ENCODE measurements at places on chromosomes 7 and 10. TPM values are rescaled to one million over a fixed set of nuclear protein-coding genes. Genes with fewer than 3 reads are reported as not detected.

The TBX20 gene
- total RNA-seq: 12.0 TPM

The SEMA3D gene
- 18.9 TPM for total RNA-seq

The METTL27 gene
- total RNA-seq: 2.5 TPM

The NME8 gene
- not detected for total RNA-seq

The LRGUK gene
- 0.13 TPM for total RNA-seq

The COA1 gene
- 35.4 TPM for total RNA-seq

The ITIH2 gene
- 0.06 TPM for total RNA-seq

The RP9 gene
- total RNA-seq: 9.8 TPM

The ERVW-1 gene
- total RNA-seq: not detected

The LIPN gene
- total RNA-seq: not detected

The SPDYE8 gene
- not detected for total RNA-seq

The UTF1 gene
- total RNA-seq: not detected

The GSAP gene
- 2.7 TPM for total RNA-seq

The DBF4 gene
- total RNA-seq: 10.3 TPM

The FZD1 gene
- 9.2 TPM for total RNA-seq

The MPP7 gene
- total RNA-seq: 0.53 TPM

The GSDME gene
- 23.6 TPM for total RNA-seq

The COG5 gene
- total RNA-seq: 30.8 TPM

The CABCOCO1 gene
- 8.5 TPM for total RNA-seq

The MYO3A gene
- total RNA-seq: not detected

The TMEM273 gene
- 0.37 TPM for total RNA-seq

The CLDN4 gene
- 0.13 TPM for total RNA-seq

The TLX1 gene
- not detected for total RNA-seq

The TMEM139 gene
- total RNA-seq: not detected

The THAP5 gene
- 22.5 TPM for total RNA-seq

The AKR1C1 gene
- 330 TPM for total RNA-seq

The PAPOLB gene
- total RNA-seq: 0.19 TPM

The PON2 gene
- 46.8 TPM for total RNA-seq

The COL26A1 gene
- total RNA-seq: 0.12 TPM

The PITX3 gene
- total RNA-seq: 0.13 TPM

Data from aortic smooth muscle cell (primary cell).